Effector CD4-positive, alpha-beta T cell (primary cell): ENCODE measurements at places on chromosomes 6 and 20.
A peak's percentile ranks its signal among the peaks of the same experiment; 100 is the strongest.

GRCh38 chr6:5142915-5143314 is 57.8 kb downstream of the PPP1R3G start:
- DNase-seq, result no peak

GRCh38 chr6:158476389-158476788 is 83.5 kb upstream of the TMEM181 start:
- no peak for DNase-seq

DNA sequence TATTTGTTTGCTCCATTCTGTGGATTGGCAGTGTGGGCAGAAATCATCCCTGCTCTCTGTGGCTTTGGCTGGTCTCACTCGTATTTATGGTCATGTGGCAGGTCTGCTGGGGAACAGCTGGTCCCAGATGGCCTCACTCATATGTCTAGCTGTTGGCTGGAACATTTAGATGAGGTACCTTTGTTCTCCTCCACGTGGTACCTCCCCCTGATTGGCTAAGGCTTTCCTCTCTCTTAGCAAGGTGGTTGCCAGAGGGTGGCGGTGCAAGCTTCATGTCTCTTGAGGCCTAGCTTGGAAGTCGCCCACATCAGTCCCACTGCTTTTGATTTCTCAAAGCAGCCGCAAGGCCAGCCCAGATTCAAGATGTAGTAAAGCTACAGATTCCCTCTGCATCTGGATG is 348.5 kb upstream of the BTBD3 start:
- DNase-seq, result no peak

DNA sequence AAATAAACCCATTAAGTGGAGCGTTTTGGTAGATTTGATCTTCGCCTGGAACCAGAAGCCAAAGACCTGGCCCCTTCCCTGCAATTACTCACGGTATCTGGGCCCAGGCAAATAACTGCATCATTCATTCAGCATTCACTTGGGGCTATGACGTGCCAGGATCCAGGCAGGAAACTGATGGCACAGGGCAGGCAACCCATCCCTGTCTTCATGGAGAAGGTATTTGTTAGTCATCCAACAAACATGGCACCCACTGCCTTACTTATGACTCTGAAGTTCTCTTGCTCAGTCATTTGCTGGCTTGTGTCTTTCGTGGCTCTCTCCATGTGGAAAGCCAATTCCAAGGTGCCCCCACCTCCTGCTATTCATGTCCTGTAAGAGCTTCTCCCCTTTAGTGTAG is 232.4 kb downstream of the BMP7 start:
- no peak for DNase-seq

DNA sequence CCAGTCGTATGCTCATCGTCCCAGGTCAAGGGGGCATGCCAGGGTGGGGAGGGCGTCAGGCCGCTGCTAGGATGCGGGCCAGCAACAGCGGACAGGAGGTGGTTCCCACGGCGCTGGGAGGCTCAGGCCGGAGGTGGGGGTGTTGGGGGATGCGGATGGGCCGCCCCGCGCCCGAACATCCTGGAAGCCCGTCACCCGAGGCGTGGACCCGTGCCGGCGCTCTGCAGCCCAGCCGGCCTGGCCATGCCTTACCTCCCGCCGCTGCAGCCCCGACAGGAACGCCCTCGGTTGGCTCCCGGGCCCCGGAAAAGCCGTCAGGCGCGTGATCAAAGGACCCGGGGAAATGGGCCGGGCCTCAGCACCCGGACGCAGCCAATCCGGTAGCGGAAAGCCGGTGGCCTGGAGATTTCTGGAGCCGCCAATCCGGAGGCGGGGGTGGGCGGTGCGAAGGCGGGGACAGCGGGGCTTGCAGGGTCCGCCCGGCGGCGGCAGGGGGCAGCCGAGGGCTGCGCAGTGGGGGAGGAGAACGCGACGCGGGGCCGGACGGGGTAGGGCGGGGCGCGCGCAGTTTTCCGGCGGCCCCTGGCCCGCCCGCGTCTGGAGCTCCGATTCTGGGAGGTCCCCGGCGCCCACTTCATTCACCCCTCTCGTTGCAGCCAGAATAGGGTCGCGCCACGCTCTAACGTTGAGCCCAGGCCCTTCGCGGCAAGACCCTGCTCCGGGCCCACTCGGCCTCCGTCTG is at the start of gene SMIM29:
Gene SMIM29, minus strand, starts transcription at position 280 of the 742 bp plus-strand sequence. CDS start 1,215 bp downstream, outside the sequence.
- peak; percentile 97 for DNase-seq

GRCh38 chr6:25042036-25042521 is 106.3 kb upstream of the RIPOR2 start:
- DNase-seq, result peak; percentile 55

GRCh38 chr6:112477125-112477524 is 130.0 kb downstream of the RFPL4B start:
- DNase-seq, result no peak

DNA sequence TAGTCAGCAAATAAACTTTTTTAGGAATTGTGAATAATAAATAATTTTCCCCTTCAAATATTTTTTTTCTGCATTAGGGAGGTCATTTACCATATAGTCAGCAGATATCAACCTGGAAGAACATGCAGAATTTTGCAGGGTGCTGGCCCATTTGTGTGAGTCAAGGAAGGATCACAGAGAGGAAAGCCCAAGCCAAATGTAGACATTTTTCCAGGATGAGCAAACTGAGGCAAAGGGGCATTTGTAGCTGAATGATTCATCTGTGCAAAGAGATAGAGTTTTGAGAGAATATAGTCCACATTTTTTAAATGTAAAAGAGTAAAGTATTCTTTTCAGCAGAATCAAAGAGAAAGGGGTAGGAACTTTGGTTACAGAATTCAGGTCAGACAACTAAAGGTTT is 555.5 kb upstream of the MARCKS start:
- DNase-seq, result no peak

DNA sequence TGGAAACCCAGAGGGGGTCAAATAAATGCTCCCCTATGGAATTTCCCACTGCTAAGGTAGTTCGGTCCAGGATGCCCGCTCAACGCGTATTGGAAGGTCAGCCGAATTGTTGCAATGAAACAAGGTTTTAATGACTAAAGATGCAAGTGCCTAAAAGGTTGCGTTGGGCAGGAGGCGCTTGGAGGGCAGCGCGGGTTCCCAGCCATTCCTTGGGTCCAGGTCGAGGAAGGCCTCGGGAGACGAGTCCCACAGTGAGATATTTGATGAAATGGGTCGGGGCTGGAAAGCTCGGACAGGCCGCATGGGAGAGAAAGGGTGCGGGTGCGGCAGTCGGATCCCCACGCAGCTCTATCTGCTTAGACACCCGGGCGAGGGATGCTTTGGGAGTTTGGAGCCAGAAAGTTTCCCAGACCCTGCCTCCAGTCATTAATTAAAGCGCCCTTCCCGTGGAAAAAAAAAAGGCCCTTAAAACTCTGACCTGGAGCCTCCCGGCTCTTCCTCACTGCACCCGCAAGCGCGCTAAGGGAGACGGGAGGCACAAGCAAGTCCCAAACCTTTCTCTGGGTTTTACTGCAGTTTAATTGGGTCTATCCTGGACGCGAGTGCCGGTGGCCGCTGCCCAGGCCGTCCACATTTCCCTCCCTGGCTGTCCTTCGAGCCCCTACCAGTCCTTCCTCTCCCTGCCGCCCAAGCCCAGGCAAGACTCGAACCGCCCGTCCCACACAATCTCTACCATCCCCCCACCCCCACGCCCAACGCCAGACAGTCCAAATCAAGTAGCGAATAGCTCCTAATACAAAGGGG is 24.2 kb downstream of the TFAP2A start:
- DNase-seq, result no peak

- DNase-seq, result no peak
Observed at GRCh38 chr20:62704341-62704948, 4.2 kb upstream of the NTSR1 start.

GRCh38 chr6:106446287-106446885 is 85.9 kb downstream of the CRYBG1 start:
- no peak for DNase-seq

- DNase-seq, result no peak
Observed at GRCh38 chr6:100184473-100184872, 190.4 kb upstream of the MCHR2 start.

- no peak for DNase-seq
Observed at GRCh38 chr20:59988141-59988540, 29.9 kb downstream of the CDH26 start.

DNA sequence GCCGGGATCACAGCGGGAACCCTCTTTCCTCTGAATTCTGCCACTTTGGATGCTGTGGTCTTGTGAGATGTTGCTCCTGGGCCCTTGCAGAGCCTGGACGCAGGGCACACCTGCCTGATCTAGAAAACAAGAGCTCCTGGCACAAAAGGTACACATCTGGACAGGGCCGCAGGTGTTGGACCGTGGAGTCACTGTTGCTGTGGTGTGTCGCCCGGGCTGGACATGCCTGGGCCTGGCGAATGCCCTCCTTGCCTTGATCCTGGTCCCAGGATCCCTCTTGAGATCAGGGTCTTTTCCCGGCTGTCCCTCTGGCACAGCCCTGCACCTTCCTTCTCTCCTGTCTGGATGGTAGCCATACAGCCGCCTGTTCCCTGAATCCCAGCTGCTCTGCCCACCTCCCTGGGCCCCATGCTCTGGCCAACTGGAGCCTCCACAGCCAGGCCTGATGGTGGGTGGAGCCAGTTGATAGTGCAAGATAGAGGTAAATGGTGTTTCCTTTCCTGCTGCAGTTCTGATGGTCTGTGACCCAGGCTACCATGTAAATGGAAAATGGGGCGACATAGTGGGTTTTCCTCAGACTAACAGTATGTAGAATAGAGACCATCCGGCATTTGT is 5.0 kb downstream of the FOXP4 start:
- no peak for DNase-seq

DNA sequence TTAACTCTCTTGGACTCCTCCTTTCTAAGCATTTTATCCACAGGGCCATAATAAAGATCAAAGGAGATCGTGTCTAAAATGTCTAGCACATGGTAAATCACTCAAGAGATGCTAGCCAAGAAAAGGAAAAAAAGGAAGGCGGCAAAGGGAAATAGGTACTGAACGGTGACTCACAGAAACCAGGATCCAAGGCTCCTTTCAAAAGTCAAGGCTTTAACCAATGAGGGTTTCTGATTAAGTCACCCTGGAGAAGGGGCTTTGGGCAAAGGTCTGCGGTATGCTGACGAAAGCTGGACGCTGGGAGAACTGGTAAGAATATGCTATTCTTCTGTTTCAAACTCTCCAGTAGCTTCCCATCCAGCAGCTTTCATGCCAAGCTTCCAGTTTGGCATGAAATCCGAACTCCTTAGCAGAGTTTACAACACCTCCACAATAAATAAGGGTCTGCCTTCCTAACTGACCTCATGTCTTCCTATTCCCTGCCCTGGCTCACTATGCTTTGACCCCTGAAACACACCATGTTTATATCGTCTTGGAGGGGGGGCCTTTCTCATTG is 1.0 kb downstream of the TOMM34 start:
- DNase-seq, result no peak

GRCh38 chr20:2483504-2483903 is 12.9 kb upstream of the SNRPB start:
- no peak for DNase-seq

- DNase-seq, result no peak
Observed at GRCh38 chr6:76326871-76327270, 254.4 kb upstream of the IMPG1 start.

GRCh38 chr6:139542351-139542750 is 167.9 kb upstream of the CITED2 start:
- no peak for DNase-seq

GRCh38 chr6:166584853-166585429 is 1.5 kb downstream of the RAMACL start:
- no peak for DNase-seq

GRCh38 chr6:56292505-56293181 is 45.3 kb upstream of the COL21A1 start:
- no peak for DNase-seq

GRCh38 chr6:165599596-165600487 is 63.2 kb downstream of the PDE10A start:
- DNase-seq, result no peak

- no peak for DNase-seq
Observed at GRCh38 chr20:53853111-53853713, 217.2 kb downstream of the BCAS1 start.

GRCh38 chr6:18391023-18391422 is 3.9 kb downstream of the RNF144B start:
- no peak for DNase-seq

DNA sequence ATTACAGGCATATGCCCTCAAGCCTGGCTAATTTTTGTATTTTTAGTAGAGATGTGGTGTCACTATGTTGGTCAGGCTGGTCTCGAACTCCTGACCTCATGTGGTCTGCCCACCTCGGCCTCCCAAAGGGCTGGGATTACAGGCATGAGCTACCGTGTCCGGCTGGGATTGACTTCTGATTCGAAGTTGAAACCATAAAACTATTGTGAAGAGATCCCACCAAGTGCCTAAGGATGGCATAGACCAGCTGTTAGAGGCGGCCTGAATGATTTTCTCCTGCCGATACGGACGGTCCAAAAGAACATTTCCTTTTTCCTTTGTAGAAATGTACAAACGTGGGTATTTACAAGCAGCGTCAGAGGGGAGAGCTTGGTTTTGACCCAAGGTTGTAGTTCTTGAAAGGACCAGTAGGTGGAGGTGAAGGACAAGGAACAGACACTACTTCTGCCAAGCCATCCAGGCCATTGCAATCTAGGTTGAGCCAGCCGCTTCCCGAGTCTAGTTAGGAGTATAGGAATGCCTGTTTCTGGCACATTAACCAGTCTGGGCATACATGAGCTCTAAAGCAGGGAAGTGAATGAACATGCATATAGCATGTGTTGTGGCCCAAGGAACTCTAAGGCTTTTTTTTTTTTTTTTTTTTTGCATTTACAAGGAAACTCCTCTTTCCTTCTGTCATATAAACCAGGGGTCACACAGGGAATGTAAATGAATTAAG is 29.0 kb downstream of the MOCS3 start:
- peak; percentile 57 for DNase-seq

GRCh38 chr6:168473197-168473596 is 32.2 kb downstream of the SMOC2 start:
- DNase-seq, result no peak

GRCh38 chr20:44502968-44503367 is 18.9 kb downstream of the SERINC3 start:
- no peak for DNase-seq

- no peak for DNase-seq
Observed at GRCh38 chr20:8749986-8750385, 318.9 kb upstream of the PLCB4 start.

DNA sequence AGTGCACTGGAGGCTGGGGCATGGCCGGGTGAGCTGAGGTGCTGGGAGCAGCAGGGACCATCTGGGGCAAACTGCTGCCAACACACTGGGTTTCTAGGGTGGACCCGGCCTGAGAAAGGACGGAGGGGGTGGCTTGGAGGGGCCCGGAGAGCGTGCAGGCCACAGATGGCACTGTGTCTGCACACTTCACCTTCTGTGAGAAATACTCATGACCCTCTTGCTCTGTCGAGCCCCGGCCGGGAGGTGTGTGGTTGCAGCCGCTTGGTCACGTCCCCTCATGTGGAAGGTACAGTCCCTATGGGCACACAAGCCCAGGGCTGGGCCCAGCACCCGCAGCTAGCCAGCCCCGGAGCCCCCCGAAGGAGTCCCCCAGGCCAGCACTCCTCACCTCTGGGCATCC is 59.7 kb downstream of the RBM38 start:
- DNase-seq, result no peak

- DNase-seq, result no peak
Observed at GRCh38 chr6:127690092-127690491, 113.1 kb downstream of the C6orf58 start.

- no peak for DNase-seq
Observed at GRCh38 chr6:52547647-52548352, 29.1 kb downstream of the TRAM2 start.
